Activated CD4-positive, alpha-beta memory T cell treated with anti-CD3 and anti-CD28 coated beads, Interleukin-2, amount 10 ng/mL, durations not matched to agents 7 days and 5 days (primary cell): ENCODE measurements at places on chromosomes 2 and 18.

- peaks cover 68% of the 10 kb centered on the region for H3K36me3 ChIP-seq
- peaks cover 81% of the 10 kb centered on the region for H3K4me1 ChIP-seq
- peak overlapping the region; percentile 99 for H3K4me3 ChIP-seq
- peak overlapping the region; percentile 68 for H3K27ac ChIP-seq
Measured at GRCh38 chr2:74201596-74201995, 3.2 kb downstream of the MTHFD2 start.

GRCh38 chr2:114421781-114422180, 20.7 kb upstream of the DPP10 start:
- no peak overlapping the region for H3K4me3 ChIP-seq
- H3K27ac ChIP-seq, result no peak overlapping the region
- no peaks in the 10 kb centered on the region for H3K4me1 ChIP-seq
- DNase-seq, result no peak

DNA sequence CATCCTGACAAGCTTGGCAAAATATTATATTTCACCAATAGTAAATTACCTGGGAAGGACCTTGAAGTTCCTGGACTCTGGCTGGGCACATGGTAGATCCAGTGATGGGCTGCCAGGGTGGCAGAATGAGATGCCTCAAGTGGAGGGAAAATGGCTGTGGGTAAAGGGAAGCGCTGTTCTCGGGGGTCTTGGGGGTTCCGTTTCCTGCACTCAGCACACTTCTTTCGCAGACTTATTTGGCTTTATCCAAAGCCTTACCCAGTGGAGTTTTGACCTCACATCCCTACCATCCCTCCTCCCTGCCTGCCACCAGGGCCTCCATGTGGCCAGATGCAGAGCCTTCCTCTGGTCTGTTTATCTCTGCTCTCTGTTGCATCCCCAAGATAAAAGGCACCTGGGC, 654.9 kb upstream of the HS6ST1 start:
- no peaks in the 10 kb centered on the region for H3K4me1 ChIP-seq
- no peak for DNase-seq

- H3K27me3 ChIP-seq, result no peaks in the 10 kb centered on the region
- peaks cover 99% of the 10 kb centered on the region for H3K4me1 ChIP-seq
- peak overlapping the region; percentile 46 for H3K4me3 ChIP-seq
- peaks cover 75% of the 10 kb centered on the region for H3K36me3 ChIP-seq
- peak; percentile 46 for DNase-seq
Measured at GRCh38 chr18:77069931-77070330, 62.7 kb downstream of the MBP start.

GRCh38 chr2:23745068-23745725, 181.7 kb downstream of the ATAD2B start:
- no peak overlapping the region for H3K27ac ChIP-seq
- H3K4me1 ChIP-seq, result no peaks in the 10 kb centered on the region
- H3K27me3 ChIP-seq, result no peaks in the 10 kb centered on the region
- no peak overlapping the region for H3K4me3 ChIP-seq
- H3K36me3 ChIP-seq, result no peaks in the 10 kb centered on the region

DNA sequence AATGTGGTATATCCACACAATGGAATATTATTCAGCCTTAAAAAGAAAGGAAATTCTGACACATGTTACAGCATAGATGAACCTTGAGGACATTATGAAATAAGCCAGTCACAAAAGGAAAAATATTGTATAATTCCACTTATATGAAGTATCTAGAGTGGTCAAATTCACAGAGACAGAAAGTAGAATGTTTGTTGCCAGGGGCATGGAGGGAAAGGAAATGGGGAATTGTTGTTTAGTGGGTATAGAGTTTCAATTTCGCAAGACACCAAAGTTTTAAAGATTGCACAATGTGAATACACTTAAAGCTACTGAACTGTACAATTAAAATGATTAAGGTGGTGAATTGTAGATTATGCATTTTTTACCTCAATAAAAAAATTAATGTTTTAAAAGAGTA, 92.9 kb downstream of the TXNL1 start:
- H3K36me3 ChIP-seq, result no peaks in the 10 kb centered on the region
- H3K4me1 ChIP-seq, result no peaks in the 10 kb centered on the region
- no peak overlapping the region for H3K4me3 ChIP-seq
- H3K27me3 ChIP-seq, result peaks cover 4% of the 10 kb centered on the region

- H3K27ac ChIP-seq, result no peak overlapping the region
- DNase-seq, result no peak
- no peaks in the 10 kb centered on the region for H3K36me3 ChIP-seq
- H3K27me3 ChIP-seq, result no peaks in the 10 kb centered on the region
Measured at GRCh38 chr2:44075541-44075940, 79.8 kb upstream of the LRPPRC start.

GRCh38 chr2:238422285-238422684, 4.4 kb upstream of the ASB1 start:
- H3K4me3 ChIP-seq, result no peak overlapping the region
- peaks cover 1% of the 10 kb centered on the region for H3K27me3 ChIP-seq
- DNase-seq, result no peak
- peaks cover 9% of the 10 kb centered on the region for H3K4me1 ChIP-seq
- no peak overlapping the region for H3K27ac ChIP-seq

- no peak overlapping the region for H3K4me3 ChIP-seq
- H3K27ac ChIP-seq, result no peak overlapping the region
Measured at GRCh38 chr2:48532824-48533223, 2.9 kb downstream of the STON1 start.

GRCh38 chr2:208297961-208298360, 31.9 kb downstream of the PIKFYVE start:
- H3K27me3 ChIP-seq, result no peaks in the 10 kb centered on the region
- no peak for DNase-seq
- H3K36me3 ChIP-seq, result peaks cover 68% of the 10 kb centered on the region

DNA sequence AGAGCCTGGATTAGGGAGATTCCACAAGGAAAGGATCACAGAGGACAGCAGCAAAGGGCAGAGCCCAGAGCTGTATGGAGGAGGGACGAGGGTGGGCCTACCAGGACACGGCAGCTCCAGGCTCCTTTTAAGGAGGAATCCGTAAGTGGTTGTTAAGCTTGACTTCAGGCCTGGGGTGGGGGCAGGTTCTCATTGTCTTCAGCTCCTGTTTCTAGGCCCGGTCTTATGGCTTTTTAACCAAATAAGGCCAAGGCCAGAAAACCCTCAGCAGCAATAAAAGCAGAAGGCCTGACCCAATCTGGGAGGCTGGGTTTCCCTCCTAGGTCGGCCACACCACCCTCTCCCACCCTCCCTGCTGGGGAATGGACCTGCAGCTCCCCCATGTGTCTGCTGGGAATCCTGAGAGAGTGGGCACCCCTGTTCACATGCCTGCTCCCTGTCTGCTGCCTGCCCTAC, 111.2 kb downstream of the PLB1 start:
- no peaks in the 10 kb centered on the region for H3K27me3 ChIP-seq
- no peak for DNase-seq
- H3K27ac ChIP-seq, result no peak overlapping the region

DNA sequence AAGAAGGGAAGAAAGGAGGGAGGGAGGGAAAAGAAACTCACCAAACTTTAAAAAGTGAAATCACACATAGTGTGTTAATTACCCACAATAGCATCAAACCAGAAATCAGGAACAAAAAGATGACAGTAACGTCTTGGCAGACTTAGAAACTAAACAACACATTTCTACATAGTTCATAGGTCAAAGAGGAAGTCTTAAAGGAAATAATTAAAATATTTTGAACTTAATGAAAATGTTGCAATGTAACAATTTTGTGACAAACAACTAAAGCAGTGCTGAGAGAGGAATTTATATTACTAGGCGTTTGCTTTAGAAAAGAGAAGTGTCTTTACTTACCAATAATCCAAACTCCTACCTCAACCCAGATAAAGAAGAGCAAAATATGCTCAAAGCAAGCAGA, 505.0 kb upstream of the ID2 start:
- H3K27ac ChIP-seq, result no peak overlapping the region
- peaks cover 7% of the 10 kb centered on the region for H3K27me3 ChIP-seq
- peaks cover 9% of the 10 kb centered on the region for H3K36me3 ChIP-seq
- H3K4me3 ChIP-seq, result no peak overlapping the region

DNA sequence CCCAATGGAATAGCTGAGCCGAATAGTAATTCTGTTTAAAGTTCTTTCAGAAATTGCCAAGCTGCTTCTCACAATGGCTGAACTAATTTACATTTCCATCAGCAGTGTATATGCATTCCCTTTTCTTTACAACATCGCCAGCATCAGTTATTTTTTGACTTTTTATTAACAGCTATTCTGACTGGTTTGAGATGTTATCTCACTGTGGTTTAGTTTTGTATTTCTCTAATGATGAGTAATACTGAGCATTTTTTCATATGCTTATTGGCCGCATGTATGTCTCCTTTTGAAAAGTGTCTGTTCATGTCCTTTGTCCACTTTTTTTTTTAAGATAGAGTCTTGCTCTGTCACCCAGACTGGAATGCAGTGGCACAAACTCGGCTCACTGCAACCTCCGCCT, 100.7 kb downstream of the C2orf74 start:
- H3K36me3 ChIP-seq, result peaks cover 56% of the 10 kb centered on the region
- H3K27ac ChIP-seq, result peak overlapping the region; percentile 58
- H3K4me1 ChIP-seq, result peaks cover 10% of the 10 kb centered on the region
- H3K27me3 ChIP-seq, result no peaks in the 10 kb centered on the region
- DNase-seq, result no peak
- H3K4me3 ChIP-seq, result no peak overlapping the region

DNA sequence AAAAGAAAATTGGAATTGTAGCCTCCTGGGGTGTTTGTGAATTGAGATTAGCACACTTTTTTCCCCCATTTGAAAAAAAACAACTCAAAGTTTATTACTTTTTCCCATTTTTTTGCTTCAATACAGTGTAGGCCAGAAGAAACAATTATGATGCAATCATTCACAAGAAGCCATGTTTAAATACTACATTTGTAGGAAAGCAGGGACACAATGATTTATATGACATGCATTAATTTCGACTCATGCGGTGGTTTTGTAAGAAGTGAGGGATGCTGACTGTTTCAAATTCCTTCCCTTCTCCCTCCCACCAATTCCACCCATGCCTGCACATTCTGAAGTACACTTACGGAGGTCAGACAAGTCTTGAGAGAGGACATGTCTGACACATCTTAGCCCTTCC, 774.2 kb upstream of the FSHR start:
- no peaks in the 10 kb centered on the region for H3K36me3 ChIP-seq
- H3K27ac ChIP-seq, result no peak overlapping the region
- no peaks in the 10 kb centered on the region for H3K4me1 ChIP-seq
- DNase-seq, result no peak
- no peaks in the 10 kb centered on the region for H3K27me3 ChIP-seq
- H3K4me3 ChIP-seq, result no peak overlapping the region

- H3K27ac ChIP-seq, result no peak overlapping the region
- DNase-seq, result no peak
- no peak overlapping the region for H3K4me3 ChIP-seq
- no peaks in the 10 kb centered on the region for H3K36me3 ChIP-seq
- no peaks in the 10 kb centered on the region for H3K27me3 ChIP-seq
Measured at GRCh38 chr2:30611583-30611982, 164.5 kb downstream of the LCLAT1 start.

DNA sequence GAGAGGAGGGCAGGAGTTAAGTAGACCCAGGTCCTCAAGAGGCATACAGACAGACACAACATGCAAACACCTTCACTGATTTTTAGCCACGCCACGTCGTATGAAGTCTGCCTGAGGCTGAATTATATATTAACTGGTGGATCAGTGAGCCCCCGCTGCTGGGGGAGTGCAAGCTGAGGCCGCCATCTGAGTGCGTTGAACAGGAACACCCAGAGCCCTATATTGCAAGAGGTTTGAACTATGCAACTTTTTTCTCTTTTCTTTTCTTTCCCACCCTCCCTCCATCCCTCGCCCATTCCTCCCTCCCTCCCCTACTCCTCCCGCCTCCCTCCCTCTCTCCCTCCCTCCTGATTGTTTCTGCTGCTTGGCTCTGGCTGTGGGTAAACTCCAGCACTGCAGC, 30.2 kb downstream of the SETBP1 start:
- no peak overlapping the region for H3K4me3 ChIP-seq
- no peak overlapping the region for H3K27ac ChIP-seq
- H3K4me1 ChIP-seq, result peaks cover 74% of the 10 kb centered on the region
- peaks cover 22% of the 10 kb centered on the region for H3K27me3 ChIP-seq
- no peak for DNase-seq
- peaks cover 54% of the 10 kb centered on the region for H3K36me3 ChIP-seq

GRCh38 chr18:47120428-47120827, 29.9 kb downstream of the HDHD2 start:
- H3K27ac ChIP-seq, result no peak overlapping the region
- H3K27me3 ChIP-seq, result no peaks in the 10 kb centered on the region
- H3K4me3 ChIP-seq, result no peak overlapping the region
- DNase-seq, result no peak
- H3K36me3 ChIP-seq, result peaks cover 47% of the 10 kb centered on the region

DNA sequence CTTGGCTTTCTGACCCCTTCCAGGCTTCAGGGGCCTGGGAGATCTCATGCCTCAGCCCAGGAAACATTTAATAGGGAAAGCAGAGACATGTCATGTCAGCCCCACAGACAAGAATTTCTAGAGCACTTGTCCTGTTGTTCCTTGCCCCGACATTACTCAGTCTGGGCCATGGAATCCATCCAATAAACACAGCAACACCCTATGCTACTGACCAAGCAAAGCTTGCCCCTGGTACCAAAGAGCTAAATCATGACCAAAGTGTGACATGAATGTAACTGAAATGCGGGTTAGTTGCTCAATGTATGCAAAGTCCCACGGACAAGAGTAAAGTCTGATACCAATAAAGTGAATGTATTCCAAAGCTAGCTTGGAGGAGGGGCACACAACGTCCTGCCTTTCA, 35.1 kb downstream of the EHD3 start:
- H3K27ac ChIP-seq, result no peak overlapping the region
- no peak overlapping the region for H3K4me3 ChIP-seq
- no peak for DNase-seq
- no peaks in the 10 kb centered on the region for H3K4me1 ChIP-seq
- peaks cover 3% of the 10 kb centered on the region for H3K27me3 ChIP-seq

GRCh38 chr2:204871231-204871953, 326.1 kb downstream of the PARD3B start:
- H3K36me3 ChIP-seq, result peaks cover 11% of the 10 kb centered on the region
- DNase-seq, result no peak
- H3K4me1 ChIP-seq, result peaks cover 16% of the 10 kb centered on the region
- H3K27ac ChIP-seq, result peak overlapping the region; percentile 5

GRCh38 chr18:79458131-79458838, 62.6 kb downstream of the NFATC1 start:
- no peak overlapping the region for H3K4me3 ChIP-seq
- peaks cover 5% of the 10 kb centered on the region for H3K36me3 ChIP-seq
